Forelimb muscle (tissue), 1 donor: ENCODE measurements at places on chromosomes 3 and 15.

GRCh38 chr3:179716811-179717210, 64.0 kb downstream of the USP13 start:
- no peak for DNase-seq

- no peak for DNase-seq
Measured at GRCh38 chr3:4474683-4475490, 7.8 kb upstream of the SUMF1 start.

- DNase-seq = no peak
Measured at GRCh38 chr3:132231633-132232032, 85.6 kb upstream of the ACP3 start.

- no peak for DNase-seq
Measured at GRCh38 chr15:45573961-45574629, 13.1 kb upstream of the BLOC1S6 start.

GRCh38 chr3:125017406-125017805, 38.4 kb downstream of the HEG1 start:
- no peak for DNase-seq

DNA sequence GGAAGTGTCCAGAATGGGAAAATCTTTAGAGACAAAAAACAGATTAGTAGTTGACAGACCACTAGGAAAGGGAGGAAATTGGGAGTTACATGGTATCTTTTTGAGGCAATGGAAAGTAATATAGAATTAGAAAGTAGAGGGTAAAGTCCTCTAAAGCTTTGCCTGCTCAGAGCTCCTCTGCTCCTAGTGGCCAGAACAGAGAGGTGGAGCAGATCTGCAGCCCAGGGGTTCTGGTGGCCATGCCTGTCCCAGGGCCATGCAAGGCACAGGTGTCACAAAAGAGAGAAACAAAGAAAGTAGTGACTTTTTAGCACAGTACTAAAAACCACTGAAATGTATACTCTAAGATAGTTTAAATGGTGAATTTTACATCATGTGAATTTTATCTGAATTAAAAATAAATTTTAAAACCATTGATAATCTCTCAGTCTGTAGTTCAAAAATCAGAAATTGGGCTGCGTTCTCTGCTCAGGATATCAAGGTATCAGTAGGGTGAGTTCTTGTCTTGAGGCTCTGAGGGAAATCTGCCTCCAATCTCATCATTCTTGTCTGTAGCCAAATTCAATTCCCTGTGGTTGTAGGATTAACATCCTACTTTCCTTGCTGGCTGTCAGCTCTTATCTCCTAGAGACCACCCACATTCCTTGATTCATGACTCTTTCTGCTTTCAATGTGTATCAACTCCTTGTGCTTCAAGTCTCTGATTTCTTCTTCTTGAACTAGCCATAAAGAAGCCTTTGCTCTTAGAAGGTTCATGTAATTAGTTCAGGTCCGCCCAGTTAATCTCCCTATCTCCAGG, 23.6 kb downstream of the PYGO1 start:
- no peak for DNase-seq
